ENCODE measurements at places on chromosomes 12 and 14. TPM values are rescaled to one million over a fixed set of nuclear protein-coding genes. Genes with fewer than 3 reads are reported as not detected.

GRCh38 chr12:92921877-92922276 is 7.2 kb downstream of the EEA1 start:
- no peak for DNase-seq

- DNase-seq: no peak
Measured at GRCh38 chr12:50127546-50127945, 15.5 kb downstream of the COX14 start.

DNA sequence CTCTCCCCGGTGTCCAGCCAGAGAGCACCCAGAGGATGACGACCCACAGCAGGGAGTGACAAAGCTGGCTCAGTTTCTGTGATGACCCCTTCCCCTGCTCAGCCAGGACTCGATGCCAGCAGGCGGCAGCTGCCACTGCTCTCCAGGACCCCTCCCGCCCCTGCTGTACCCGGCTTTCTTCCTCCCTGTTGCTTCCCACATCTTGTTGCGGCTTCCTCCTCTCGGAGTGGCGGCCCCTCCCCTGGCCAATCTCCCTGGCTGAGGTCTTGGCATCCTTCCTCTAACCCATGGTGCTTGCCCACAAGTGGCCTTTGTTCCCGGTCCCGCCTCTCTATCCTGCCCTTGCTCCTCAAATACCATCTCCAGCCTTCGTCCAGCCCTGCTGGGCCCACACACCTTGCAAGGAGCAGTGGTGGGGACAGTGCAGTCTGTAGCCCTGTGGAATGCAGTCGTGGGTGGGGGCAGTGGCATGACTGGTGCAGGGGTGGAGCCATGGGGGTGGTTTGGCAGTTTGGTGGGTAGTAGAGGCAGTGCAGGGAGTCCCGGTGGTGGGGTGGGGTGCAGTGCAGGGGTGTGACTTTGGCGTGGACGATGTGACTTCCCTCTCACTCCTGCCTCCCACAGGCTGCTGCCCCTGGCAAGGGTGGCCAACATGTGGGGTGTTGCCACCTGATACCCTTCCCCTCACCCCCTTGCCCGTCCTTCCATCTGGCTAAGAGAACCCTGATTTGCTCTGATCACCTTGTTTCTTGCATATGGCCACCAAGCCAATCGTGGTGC is 16.3 kb upstream of the BEGAIN start:
- DNase-seq: no peak

DNA sequence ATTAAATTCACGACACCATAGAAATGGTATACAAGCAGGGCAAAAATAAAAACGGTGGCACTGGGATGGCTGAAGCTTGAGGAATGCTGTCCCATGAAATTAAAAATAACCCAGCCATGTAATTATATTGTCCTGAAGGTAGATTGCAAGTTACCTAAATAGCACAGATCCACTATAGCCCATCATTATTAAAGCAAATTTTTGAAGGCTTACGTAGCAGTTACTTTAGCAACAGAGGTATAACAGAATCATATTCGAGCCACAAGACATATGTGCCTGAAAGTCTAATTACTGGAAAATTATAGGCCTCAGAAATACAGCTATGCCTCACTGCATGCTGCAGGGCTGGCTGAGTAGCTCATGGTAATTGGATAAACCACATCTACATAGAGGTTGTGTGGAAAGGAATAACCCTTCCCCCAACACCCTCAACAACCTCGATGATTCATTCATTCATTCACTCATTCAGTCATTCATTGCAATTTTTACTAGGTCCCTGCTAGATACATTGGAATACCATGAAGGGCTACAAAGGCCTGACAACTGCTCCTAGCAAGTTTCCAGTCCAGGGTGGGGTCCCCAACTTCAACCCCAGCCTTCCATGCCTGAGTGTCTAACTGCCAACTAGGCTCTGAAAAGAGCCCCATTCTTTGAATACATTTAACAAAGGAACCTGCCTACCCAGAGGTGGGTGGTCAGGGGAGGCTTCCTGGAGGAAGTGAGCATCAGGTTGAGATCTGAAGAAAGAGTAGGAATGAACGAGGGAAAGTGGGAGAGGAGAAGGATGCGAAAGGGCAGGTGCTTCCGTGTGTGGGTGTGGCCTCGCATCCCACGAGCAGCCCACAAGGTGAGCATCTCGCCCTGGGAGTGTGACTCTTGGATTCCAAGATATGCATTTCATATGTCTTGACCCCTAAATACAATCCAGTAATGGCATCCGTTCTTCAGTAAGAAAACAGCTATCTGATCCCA is 18.0 kb upstream of the CMKLR1 start:
- DNase-seq: no peak

GRCh38 chr12:126362964-126363363 is 1297.7 kb downstream of the AACS start:
- peak; percentile 79 for DNase-seq

DNA sequence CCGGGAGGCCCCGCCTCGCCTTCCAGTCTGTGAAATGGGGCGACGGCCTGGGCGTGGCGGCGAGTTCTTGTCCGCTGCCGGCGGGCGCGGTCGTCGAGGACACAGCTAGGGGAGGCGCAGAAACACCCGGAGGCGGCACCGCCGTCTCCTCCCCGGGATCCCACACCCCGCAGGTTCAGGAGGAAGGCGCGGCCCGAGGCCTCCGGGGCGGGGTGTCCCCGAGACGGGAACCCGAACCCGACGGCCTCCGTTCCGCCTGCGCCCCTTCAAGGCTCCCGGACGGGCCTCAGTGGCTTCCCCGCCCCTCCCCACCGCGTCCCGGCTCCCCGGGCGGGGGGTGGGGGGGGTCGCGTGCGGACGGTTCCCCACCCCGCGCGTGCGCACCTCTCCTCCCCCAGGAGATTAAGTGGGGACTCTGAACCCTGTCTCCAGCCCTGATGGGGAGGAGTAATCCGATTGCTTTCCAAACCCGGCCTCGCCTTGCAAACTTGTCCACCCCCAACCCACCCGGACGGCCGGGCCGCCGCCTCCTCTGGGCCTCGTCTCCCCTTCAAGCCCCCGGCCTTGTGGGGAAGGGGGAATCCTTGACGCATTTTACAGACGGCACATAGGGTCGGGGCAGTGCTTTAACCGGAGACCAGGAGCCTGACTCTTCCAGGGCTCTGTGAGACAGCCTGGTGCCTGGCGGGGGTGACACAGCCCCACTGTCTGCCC is 35.3 kb upstream of the ANKRD9 start:
- no peak for DNase-seq

GRCh38 chr14:89067293-89067972 is 243.0 kb downstream of the TTC8 start:
- peak; percentile 83 for DNase-seq

GRCh38 chr12:125399489-125399888 is 334.3 kb downstream of the AACS start:
- no peak for DNase-seq

- no peak for DNase-seq
Measured at GRCh38 chr14:104314251-104314941, 176.0 kb downstream of the KIF26A start.

DNA sequence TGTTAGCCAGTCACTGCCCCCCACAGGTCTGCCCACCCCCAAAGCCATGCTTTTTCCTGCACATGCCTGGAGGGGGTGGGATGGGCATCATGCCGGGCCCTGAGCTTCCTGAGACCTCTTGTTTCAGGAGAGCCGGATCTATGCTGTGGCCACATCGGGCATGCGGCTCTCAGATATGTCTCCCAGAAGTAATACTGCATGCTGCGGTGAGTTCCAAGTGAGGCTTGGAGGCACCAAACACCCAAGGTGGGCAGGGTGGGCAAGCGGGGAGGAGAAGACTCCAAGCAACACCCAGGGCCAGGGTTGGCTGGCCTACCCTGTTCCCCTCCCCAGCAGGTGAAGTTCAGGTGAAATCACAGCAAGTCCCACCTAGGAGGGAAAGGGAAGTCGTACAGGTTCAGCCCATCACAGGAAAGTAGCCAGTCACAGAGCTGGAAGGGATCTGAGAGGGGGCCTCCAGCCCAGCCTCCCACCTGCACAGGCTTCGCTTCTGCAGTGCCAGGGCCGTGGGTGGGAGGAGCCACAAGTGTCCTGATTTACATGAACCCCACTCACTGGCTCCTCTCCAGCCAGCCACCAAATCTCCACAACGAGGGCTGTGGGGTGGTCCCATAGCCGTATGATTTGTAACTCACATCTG is 30.9 kb downstream of the PIGH start:
- DNase-seq: no peak

The RAPGEF3 gene
- total RNA-seq: 21.4 TPM

The RNASE7 gene
- not detected for total RNA-seq

The HHIPL1 gene
- total RNA-seq: 4.2 TPM
